ENCODE measurements at places on chromosomes 3 and 15.
A peak's percentile ranks its signal among the peaks of the same experiment; 100 is the strongest.

GRCh38 chr15:40944510-40945296, 8.6 kb upstream of the CHAC1 start:
- H3K4me3 ChIP-seq, result no peak overlapping the region
- peaks cover 26% of the 10 kb centered on the region for H3K4me1 ChIP-seq
- H3K27me3 ChIP-seq, result no peaks in the 10 kb centered on the region
- no peak overlapping the region for H3K27ac ChIP-seq
- no peak for DNase-seq
- H3K36me3 ChIP-seq, result no peaks in the 10 kb centered on the region

DNA sequence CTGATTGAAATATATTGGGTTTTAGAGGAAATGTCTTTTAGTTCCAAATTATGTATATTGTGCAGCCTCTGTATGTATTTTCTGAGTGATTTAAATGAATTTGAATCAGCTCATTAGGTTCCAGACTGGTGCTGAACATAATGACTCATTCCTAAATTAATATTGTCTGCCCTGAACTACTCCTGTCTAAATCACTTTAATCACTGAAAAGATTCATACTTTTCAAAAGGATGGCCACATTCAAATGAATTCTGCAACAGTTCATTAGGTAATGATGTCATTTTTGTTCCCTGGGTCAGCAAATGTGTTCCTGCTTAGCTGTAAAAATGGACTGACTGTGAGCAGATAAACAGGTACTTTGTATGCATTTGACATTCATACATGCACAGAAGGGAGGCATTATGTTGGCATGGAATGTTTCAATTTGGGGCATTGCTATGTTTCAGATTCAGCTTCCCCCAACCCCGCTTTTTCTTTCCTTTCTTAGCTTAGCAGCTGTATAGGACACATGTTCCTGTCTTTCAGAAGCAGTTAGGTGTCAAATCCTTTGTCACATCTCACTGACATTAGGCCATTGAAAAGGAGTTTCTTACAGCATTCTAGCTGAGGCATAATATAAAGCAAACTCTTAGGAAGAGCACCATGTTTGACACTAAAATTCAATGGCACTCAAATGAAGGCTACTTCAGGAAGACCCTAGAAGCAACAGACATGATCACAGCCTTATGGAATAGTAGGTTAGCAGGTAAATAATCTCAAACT, 318.5 kb upstream of the ARPP21 start:
- H3K27ac ChIP-seq, result no peak overlapping the region
- no peaks in the 10 kb centered on the region for H3K4me1 ChIP-seq

DNA sequence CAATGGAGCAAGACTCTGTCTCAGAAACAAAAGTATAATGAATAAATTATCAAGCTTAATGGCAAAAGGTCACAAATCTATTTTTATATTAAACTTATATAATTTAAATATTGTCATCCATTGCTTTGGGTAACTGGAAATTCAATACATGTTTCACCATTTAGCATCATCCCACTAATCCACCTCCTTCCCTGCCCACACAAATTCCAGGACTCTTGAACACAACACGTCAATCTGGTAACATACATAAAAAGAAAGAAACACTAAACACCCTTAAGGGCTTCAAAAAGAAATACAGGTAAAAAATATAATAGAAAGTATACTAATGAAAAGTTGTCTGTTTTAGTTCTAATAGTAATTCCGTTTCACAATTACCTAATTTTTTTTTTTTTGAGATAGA, 149.4 kb downstream of the STAG1 start:
- peaks cover 12% of the 10 kb centered on the region for H3K4me1 ChIP-seq
- no peak overlapping the region for H3K4me3 ChIP-seq
- H3K36me3 ChIP-seq, result peaks cover 19% of the 10 kb centered on the region
- H3K27me3 ChIP-seq, result no peaks in the 10 kb centered on the region
- peak overlapping the region; percentile 34 for H3K27ac ChIP-seq

GRCh38 chr3:179771797-179772196, 119.0 kb downstream of the USP13 start:
- H3K36me3 ChIP-seq, result peaks cover 10% of the 10 kb centered on the region
- H3K27ac ChIP-seq, result no peak overlapping the region
- H3K4me3 ChIP-seq, result no peak overlapping the region
- peaks cover 11% of the 10 kb centered on the region for H3K4me1 ChIP-seq
- H3K27me3 ChIP-seq, result no peaks in the 10 kb centered on the region

DNA sequence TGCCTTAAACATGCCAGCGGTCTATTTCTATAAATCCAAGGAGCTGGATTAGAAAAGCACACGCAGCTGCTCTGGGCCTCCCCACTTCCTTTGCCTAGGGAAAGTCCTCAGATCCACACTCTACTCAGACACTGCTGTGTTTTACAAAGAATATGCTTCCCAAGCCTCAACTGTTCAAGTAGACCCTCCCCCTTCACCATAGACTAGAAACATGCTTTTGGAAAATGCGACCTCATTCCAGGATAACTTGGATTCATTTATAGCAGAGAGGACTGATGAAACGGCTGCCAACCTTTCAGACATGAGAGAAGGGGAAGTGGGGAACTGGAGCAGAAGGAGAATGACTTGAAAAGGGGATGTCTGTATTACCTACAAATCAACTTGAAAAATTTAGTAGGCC, 64.0 kb downstream of the P3H2 start:
- no peak for DNase-seq
- no peaks in the 10 kb centered on the region for H3K4me1 ChIP-seq
- H3K27me3 ChIP-seq, result peaks cover 2% of the 10 kb centered on the region

DNA sequence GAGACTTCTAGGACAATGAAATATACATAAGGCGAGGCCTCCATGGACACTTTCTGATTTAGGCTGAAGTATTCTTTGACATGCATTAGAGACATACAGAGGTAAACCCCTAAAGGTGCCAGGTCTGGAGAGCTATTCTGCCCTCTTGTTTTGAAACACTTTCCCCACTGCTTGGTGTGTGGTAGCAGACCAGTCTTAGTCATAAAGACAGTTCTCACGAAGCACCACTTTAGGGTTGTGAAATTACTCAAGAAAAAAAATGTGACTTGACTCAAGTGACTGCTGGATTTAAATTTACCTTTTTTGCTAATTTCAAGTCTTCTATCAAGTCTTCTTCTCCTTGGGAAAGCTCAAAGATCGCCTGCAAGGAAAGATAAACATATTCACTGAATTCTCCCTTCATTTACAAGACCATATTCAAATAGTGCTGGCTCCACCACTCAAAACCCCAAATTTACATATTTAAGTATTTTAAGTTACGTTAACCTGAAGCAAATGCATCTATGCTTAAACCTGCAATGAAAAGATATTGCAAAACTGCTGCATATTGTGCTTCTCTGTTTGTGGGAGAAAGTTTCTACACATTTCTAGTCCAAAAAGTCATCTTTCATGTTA, 48.4 kb downstream of the ARHGEF3 start:
- peaks cover 61% of the 10 kb centered on the region for H3K4me1 ChIP-seq
- DNase-seq, result no peak
- H3K27me3 ChIP-seq, result no peaks in the 10 kb centered on the region
- H3K27ac ChIP-seq, result peak overlapping the region; percentile 87
- peaks cover 73% of the 10 kb centered on the region for H3K36me3 ChIP-seq

All from activated naive CD8-positive, alpha-beta T cell treated with anti-CD3 and anti-CD28 coated beads, Interleukin-2, amount 10 ng/mL, durations not matched to agents 7 days and 5 days (primary cell).